Stimulated activated CD4-positive, alpha-beta T cell treated with anti-CD3 and anti-CD28 coated beads, Interleukin-12 subunit alpha, Interleukin-12 subunit beta, amount 100 ng/mL, for 24 hours (primary cell): ENCODE measurements at places on chromosomes 4 and X.

DNA sequence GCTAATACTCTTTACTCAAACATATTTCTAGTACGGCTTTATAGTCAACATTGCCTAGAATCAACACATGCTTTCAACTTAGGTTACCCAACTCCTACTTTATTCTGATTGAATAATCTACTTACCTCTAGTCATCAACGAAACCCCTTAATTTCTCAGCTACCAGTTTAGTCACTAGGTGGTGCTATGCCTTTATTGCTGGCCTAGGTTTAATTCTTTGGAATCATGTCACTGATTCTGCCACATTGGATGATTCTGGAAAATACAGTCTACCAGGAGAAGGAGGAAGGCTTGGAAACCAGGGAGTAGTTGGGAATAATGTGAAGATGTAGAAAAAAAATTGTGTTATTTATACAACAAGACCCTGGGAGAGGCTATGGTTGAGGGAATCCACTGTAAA, 167.7 kb downstream of the DCAF12L2 start:
- no peak for DNase-seq

GRCh38 chrX:34557733-34558132, 99.4 kb downstream of the TMEM47 start:
- no peak for DNase-seq

GRCh38 chr4:36549252-36549651, 267.8 kb downstream of the DTHD1 start:
- DNase-seq = no peak

DNA sequence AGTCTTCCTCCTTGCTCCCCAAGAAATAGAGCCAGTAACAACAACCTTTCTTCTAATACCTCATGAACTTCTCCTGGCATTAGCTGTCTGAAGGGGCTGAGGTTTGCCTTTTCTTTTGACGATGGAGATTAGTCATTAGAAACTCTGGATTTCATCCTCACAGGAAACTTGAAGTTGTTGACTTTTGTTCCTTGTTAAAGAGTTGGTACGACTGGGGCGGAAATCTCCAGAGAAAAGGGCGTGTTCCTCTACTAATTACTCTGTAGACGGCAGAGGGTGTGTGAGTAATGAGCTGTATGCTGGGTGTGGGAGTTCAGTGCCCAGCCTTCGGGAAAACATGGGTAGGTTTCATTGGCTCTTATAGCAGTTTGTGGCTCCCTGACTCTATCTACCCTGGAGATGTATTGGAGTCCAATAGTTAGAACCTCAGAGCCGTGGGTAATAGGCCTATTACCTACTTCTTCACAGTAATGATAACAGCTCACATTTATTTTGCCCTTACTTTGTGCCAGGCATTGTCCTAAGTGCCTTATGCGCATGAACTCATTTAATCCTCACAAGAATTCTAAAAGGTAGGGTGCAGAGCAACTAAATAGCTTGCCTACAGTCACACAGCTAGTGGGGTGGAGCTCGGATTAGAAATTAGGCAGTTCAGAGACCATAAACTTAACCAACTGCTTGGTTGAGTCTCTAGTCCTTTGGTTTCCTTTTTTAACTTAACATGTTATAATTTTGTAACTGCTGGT, 23.4 kb downstream of the TMEM164 start:
- DNase-seq = no peak

GRCh38 chr4:998096-998691, 5.0 kb upstream of the SLC26A1 start:
- DNase-seq = no peak

- no peak for DNase-seq
These were observed 158.4 kb downstream of the TENT5D start for GRCh38 chrX:80578517-80579105.

DNA sequence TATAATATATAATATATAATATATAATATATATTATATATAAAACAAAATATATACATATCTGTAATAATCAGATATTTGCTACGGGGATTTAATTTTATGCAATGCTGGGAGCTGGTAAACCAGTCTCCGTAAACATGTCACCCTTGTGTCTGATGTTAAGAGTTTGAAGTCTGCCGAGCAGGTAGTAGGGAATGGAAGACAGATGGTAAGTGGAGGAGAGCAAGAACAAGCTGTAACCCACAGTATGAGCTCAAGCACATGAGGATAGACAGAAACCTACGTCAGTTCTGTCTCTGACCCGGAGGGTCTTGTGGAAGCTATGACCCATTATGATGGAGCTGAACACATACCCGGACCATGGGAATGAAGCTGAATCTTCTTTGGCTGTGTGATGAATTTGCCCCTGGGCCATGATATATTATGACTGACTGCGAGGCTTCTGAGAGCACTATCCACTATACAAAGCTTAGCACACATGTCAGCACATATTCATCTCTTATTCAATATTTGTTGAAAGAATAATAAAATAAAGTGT, 46.2 kb downstream of the TIGD2 start:
- no peak for DNase-seq

DNA sequence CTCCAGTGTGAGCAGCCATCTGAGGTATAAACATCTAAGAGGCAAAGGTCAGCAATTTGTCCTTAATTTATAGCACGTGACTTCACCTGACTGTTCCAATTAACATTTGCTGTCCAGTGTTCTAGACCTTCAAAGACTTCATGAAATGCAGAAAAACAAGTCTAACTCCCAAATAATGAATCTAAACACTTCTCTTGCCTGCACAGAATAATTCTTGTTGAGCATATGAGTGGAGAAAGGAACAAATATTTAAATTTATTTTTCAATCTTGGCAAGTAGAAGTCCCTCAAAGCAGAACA, 12.0 kb downstream of the RFC1 start:
- no peak for DNase-seq

DNA sequence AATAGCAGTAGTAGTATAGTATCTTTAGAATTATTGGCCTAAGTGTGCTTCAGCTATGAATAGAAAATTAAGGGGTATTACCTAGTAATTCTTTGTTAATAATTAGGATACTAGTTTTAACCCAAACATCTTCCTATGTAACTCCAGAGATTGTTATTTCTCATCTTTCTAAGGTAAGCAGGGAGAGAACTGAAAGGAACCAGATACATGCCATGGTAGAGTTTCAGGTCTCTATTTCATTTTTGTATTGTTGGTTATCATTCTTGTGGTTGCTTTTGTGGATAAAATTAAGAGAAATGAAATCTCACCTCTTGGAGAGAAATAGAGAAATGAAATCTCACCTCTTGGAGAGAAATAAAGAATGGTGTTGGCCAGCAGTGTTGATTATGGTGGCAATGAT, 597.1 kb upstream of the CT83 start:
- no peak for DNase-seq

GRCh38 chr4:36310216-36310615, 28.8 kb downstream of the DTHD1 start:
- DNase-seq = no peak

DNA sequence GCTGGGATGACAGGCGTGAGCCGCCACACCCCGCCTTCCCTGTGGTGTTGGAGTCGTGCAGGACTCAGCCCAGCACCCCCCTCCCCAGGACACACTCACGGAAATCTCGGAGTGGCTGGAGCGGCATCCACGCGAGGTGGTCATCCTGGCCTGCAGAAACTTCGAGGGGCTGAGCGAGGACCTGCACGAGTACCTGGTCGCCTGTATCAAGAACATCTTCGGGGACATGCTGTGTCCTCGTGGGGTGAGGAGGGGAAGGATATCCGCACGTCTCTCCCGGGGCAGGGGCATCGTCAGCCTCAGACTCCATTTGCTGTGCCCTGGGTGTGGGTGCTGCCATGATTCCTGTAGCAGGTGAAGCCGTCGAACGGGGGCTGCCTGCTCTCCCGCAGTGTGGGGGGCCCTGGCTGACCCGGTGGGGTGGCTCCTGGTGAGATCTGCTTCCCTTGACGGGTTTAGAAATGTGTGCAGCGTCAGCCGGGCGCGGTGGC, 10.3 kb downstream of the PLCXD1 start:
- DNase-seq = no peak

DNA sequence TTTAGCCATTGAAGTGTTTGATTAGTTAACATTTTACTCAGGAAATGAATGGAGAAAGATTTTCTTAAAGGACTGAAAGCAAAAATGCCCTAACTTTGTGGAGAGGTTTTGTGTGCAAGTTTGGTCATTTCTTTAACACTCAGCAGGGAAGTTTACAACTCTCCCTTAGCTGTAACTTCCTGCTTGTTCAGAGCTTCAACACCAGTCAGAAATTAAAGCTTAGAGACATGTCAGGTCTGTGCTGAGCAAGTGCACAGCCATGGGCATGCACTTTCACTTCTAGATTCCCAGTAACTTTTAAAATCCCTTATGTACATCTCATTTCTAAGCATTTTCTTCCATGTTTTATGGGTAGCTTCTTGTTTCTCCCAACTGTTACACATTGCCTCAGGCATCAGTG, 326.0 kb downstream of the ACTRT1 start:
- DNase-seq = no peak

DNA sequence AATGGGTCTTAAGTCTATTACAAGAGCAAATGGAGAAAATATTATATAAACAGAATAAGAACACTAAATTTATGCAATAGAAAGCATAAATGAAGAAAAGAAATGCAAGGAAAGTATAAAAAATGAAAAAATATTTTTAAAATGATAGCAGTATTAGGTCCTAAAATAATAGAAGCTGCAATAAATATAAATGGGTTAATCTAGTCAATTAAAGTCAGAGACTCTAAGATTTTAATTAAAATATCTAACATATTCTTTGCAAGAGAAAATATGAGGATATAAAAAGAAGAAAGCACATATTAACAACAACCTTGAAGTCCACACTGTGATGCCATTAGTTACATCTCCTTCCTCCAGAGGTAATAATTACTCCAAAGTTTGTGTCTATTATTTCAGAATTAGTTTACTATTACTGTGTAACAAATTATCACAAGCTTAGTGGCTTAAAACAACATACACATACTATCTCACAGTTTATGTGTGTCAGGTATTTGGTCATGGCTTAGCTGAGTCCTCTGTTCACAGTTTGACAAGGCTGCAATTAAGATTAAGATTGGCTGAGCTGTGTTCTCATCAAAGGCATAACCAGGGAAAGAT, 174.9 kb downstream of the NAA11 start:
- DNase-seq = no peak

- DNase-seq = no peak
These were observed 605.5 kb upstream of the PITX2 start for GRCh38 chr4:111228396-111228795.

DNA sequence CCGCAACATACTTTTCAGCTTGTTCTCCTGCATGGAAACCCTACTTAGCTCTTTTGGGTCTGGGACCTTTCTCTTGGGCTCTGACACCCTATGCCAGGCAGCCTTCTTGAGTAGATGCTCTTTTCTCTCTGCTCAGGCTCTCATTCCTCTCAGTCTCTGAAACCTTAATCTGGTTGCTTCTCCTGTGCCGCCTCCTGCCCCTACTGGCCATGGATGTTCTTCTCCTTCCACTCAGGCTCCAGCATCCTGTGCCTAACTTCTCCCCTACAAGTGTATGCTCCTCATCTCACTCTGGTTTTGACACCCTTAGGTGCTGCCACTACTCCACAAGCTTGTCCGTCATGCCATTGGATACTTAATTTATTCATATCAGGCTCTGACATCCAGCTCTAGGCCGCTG, 15.2 kb downstream of the BLTP1 start:
- DNase-seq = no peak

- DNase-seq = no peak
These were observed 216.1 kb upstream of the PSAPL1 start for GRCh38 chr4:7650606-7651385.

DNA sequence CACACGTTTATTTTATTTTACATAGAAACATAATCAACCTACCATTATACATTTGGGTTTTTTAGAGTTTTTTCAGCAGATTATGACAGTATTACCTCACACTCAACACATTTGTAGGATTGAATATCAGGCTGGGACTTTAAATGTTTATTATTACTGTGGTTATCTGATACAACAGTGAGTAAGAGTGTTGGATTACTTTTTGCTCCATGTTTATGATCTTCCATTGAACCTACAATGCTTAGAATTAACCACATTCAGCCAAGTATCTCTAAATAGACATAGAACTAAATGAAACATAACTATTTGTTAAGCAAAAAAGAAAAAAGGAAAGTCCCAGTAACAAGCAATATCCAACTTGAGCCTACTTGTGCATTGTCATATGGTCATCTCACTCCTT, 607.4 kb upstream of the PITX2 start:
- DNase-seq = no peak

DNA sequence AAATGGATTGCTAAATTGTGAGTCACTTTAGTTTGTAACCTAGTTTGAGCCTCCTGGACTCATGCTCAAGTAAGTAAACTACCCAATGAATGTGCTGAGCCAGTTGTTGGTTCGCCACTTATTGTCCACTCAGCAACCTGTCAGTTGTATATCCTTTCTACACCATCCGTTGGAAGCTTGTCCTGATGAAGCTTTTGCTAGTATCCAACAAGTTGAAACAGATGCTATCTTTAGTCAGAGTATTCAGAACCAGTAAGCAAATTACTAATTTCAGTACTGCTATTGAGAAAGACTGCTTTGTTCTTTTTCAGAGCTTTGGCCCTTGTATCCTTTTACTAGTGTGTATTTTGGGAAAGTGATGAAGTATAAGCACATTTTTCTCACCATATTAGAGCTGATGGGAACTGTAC, 4.3 kb upstream of the NAA15 start:
- DNase-seq = no peak

DNA sequence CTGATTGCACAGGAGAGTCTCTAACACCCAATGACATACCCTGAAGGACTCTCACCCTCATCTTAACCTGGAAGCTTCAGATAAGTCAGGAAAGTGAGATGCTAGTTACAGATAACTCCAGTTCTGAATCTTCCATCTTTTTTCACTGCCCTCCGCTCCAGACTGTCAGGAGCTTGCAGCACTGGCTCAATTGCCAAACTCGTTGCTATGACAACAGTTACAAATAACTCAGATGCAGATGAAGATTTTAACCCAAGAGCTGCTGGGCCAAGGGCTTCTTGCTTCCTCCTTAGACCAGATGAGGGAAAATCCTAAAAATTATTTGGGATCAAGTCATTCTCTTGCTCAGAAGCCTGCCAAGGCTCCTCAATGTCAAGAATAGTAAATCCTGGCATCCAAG, 109.1 kb upstream of the HUWE1 start:
- DNase-seq = no peak

GRCh38 chr4:53361451-53361850, 4.4 kb downstream of the SCFD2 start:
- no peak for DNase-seq

DNA sequence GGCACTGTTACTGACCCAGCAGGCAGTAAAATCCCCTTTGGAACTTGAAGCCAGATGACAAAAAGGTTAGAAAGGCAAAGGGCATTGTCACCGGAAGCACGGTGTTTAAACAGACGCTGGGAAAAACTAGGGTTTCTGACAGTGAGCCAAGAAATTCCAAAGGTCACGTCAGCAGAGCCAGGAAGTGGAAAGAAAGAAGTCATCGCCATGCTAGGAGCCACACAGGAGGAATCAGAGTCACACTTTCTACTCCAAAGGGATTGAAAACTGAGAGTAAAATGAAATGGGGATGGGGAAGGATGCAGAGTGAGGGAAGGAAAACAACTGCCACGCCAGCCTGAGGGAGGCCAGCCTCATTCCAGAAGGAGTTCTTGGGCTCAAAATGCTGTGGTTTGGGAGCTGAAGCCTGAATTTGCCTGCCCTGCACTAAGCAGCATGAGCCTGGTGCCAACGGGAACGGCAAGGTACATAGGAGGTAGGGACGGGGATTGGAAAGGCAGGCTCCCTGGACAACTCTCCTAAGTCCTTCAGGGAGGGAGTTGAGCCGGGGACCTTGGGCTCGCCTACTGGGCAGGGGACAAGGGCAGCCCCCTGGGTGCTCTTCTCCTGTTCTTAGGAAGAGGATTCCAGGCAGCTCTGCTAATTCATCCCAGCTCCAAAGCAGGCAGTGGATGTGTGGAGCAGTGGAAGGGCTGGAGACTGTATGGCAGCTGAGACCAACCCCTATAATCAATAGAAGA, 66.8 kb downstream of the SOWAHB start:
- DNase-seq = no peak
